ENCODE measurements at places on chromosomes 2 and 18.

- no peak for DNase-seq
These were observed 1.4 kb downstream of the PCBP1 start for GRCh38 chr2:70088598-70089219.

DNA sequence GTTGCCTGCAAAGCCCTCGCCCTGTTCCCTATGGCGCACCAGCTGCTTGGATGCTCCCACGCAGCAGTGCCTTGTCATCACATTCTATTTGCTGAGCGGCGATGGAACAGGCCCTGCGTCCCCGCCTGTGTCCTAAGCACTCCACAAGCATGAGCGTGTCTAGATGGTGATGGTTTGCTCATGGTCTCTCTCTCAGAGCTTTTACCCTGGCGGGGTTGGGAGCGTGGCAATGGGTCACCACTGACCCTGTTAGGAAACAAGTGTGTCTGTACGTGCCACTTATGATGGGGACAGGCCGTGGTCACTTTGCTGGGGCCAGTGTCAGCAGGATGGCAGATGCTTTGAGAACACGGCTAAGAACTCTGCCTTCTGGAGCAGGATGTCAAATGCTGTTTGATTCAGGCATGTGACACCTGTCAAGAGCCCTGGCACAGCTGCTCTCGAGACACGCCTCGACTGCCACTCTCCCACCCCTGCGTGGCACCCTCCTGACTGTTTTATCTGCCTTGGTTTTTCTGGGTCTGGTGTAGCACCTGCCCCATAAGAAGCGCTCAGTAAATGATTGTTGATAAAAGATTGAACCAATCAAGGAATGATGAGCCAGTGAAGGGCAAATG, 44.2 kb downstream of the RRM2 start:
- peak; percentile 15 for DNase-seq

- no peak for DNase-seq
These were observed 3.1 kb downstream of the PROM2 start for GRCh38 chr2:95277246-95277906.

GRCh38 chr18:36284671-36285295, 12.7 kb upstream of the FHOD3 start:
- DNase-seq, result peak; percentile 78

DNA sequence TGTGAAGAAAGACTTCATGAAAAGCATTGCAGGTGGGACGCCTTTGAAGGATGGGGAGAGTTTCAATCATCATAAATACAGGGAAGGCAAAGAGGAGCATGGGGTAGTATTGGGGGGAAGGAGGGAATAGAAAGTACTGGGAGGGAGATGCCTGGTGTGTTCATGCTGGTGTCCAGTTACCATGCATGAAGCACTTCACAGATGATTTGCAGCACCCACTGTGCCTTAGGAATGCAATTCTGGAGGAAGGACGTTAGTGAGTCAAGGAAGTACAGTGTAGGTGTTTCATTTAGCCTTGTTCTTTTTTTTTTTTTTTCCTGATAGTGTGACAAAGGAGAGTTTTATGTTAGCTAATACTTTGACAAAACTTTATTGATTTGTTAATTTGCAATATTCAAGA, 36.8 kb downstream of the ADAM23 start:
- DNase-seq, result no peak

Data from NCI-H1105 treated with DMSO at 0.1 percent for 48 hours (cell line).